Activated CD4-positive, CD25-positive, alpha-beta regulatory T cell treated with anti-CD3 and anti-CD28 coated beads, Interleukin-2, amount 50 U/mL, for 72 hours (primary cell): ENCODE measurements at places on chromosomes 3 and 15.

DNA sequence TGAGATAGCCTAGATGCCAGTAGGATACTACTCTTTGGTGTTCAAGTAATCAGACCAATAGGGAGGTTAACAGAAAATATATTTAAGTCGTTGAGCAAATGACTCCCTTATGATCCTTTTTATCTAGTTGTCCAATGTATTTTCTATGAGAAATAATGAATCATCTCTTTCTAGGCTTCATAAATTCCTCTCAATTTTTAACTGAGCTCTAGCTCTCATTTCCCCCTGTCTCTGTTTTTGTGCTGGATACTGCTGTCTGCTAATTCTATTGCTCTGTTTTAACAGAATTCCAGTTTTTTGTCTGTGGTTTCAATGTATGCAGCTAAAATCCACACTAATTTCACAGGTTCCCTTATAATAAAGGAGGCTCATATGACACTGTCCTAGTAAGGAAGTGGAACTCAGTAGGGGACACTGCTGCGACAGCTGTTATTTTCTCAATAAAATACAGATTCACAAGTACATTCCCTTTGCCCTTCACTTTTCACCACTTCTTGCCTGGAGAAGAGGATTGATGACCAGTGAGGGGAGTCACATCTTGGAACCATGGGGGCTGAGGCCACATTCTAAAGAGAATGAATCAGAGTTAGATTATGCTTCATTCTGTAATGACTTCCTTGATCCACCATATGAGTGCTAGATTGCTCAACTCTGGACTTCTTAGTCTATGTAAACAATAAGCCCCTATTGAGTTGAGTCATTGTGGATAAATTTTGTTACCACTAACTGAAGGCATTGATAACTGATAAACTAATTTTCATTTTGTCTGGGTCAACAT, 558.7 kb upstream of the KCNMB2 start:
- no peak for DNase-seq

GRCh38 chr3:22795917-22796316, 407.2 kb upstream of the UBE2E2 start:
- DNase-seq: no peak

GRCh38 chr15:96274698-96275097, 55.8 kb upstream of the NR2F2 start:
- no peak for DNase-seq

- no peak for DNase-seq
Measured at GRCh38 chr3:77038468-77038929, 1.4 kb upstream of the ROBO2 start.

DNA sequence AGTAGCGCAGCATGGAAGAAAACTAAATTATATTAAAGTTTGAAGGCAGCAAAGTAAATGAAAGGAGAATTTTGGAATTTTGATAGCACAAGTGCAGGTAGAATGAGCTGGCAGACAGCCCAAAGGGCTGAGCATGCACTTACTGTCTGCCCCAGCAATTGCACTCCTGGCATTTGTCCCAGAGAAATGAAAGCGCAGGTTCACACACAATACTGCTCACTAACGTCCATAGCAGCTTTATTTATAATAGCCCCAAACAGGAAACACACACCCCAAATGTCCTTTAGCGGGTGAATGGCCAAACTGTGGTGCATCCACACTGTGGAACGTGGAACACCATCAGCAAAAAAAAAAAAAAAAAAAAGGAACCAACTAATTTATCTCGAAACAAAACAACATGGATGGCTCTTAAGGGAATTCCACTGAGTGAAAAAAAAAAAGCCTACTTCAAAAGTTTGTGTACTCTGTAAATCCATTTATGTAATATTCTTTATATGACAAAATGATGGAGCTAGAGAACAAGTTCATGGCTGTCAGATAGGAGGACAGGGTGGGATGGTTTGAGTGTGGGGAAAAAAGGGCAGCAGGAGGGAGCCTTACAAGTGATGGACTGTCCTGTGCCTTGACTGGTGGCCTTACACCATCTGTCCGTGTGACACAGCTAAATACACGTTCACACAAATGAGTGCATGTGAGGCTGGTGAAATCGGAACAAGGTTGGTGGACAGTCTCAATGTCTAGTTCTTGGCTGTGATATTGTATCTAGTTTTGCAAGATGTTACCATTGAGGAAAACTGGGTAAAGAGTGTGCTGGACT, 6.0 kb upstream of the TM2D3 start:
- no peak for DNase-seq

GRCh38 chr3:115549071-115549470, 74.2 kb upstream of the GAP43 start:
- no peak for DNase-seq

- DNase-seq: no peak
Measured at GRCh38 chr3:144491333-144491732, 519.7 kb downstream of the DIPK2A start.

GRCh38 chr3:38473229-38473628, 19.5 kb downstream of the ACVR2B start:
- DNase-seq: no peak

- peak; percentile 57 for DNase-seq
Measured at GRCh38 chr3:128922804-128923459, 43.5 kb downstream of the ACAD9 start.

DNA sequence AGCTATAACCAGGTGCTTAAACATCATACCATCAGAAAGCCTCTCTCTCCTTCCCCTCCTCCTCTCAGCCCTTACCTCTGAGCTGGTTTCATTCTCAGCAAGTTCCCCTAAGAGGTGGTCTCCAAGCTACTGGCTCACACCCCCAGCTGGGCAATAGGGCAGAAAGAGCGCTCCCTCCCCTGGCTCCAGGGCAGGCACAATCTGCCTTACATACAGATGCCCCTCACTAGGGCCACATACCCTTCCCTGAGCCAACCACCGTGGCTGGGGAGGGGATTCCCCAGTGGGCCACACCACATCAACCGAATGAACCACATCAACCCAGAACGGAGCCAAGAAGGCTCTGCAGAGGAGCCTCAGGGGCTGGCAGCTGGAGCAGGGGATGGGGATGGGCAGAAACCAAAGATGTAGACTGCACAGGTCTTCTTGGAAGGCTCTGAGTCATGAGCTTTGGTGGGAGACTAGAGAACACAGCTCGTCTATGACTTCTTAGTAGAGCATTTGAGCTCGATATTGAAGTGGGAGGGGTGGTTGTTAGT, 4.6 kb upstream of the FBLN2 start:
- DNase-seq: peak; percentile 45

DNA sequence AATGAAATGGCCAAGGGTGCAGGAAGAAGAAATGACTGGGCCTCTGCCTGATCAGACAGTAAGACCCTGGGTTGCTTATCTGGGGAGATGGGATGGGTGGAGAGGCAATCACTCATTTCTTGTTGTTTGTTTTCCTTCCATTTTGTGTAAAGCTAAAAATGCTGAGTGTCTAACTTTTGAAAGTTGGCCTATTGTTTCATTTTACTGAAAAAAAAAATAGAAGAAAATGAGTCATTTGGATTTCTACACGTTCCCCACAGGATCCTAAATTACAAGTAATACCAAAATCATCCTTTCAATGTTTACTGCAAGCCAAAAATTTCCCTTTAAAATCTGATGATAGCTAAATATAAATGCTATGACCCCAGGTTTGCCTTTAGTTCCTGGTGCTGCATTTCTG, 30.6 kb downstream of the PTX3 start:
- DNase-seq: no peak

- peak; percentile 57 for DNase-seq
Measured at GRCh38 chr15:89361451-89362202, 27.0 kb upstream of the POLG start.

DNA sequence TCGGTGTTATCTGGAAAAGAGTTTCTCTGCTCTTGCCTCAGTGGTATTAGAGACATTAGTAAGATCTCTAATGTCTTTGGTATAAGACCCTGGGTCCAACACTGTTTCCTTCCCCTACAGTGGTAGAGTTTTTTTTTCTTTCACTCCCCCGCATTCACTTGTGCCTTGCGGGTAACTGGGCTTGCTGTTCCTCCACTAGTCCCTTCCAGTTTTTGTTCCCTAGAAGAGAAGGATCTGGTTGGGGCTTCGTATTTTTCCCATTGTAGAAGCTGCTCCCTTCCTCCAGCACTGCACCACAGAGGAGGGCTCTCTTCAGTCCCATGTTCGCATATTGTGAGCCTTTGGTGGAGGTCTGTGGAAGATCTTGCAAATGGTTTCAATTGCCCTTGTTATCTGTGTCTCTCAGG, 13.7 kb downstream of the CTDSPL2 start:
- DNase-seq: no peak

DNA sequence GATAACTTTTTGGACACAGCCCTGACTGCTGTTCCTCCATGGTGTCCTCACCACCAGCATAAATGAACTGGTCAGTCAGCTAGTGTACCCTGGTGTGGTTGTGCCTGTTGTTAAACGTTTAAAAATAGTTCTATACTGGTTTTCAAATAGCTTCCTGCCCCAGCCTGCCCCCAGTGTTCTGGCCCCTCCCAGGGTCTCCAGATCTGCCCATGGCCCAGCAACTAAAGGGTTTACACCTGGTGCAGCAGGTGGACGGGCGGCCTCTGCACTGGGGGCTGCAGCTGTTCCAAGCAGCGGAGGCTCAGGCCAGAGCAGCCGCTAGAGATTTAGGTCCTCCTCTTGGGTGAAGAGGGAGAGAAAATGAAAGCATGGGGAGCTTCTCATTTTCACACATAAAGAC, 6.1 kb upstream of the NR2E3 start:
- no peak for DNase-seq

- DNase-seq: no peak
Measured at GRCh38 chr3:167653760-167654159, at the start of gene WDR49. WDR49 (minus strand) TSS chr3:167653942; CDS start chr3:167653425, 517 bp downstream.

GRCh38 chr3:25156626-25157025, 271.4 kb upstream of the RARB start:
- no peak for DNase-seq

DNA sequence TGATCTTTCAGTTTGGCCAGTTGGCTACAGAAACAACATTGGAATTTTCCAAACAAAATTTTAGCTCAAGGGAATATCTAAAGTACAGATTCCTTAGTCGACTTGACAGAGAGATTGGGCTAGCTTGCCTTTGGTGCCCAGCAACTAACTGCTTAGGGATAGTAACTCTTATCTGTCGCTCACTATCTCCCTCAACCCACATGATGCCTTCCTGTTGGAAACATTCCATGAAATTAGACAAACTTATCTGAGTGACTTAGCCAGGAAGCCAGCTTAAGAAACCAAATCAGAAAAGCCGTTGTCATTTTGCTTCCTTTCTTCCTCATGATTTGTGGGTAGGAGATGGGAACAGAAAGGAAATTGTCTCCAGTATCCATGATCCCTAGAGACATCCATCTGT, 791.2 kb downstream of the AGBL1 start:
- no peak for DNase-seq

DNA sequence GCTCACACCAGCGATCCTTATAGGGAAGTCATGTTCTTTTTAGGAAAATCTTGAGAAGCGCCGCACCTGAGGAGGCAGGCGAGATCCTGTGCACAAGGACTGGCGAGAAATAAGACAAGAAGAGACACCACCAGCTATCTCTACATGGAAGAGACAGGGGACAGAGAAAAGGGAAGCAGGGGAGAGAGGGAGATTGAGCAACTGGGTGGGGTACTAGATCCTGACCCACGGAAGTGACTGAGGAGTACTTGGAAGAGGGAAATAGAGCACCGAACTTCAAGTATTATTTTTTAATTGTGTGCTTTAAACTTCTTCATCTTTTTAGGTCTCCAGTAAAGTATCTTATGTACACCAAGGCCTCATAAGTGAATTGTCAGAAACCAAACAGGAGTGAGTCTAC, 742.0 kb upstream of the LMCD1 start:
- DNase-seq: no peak

DNA sequence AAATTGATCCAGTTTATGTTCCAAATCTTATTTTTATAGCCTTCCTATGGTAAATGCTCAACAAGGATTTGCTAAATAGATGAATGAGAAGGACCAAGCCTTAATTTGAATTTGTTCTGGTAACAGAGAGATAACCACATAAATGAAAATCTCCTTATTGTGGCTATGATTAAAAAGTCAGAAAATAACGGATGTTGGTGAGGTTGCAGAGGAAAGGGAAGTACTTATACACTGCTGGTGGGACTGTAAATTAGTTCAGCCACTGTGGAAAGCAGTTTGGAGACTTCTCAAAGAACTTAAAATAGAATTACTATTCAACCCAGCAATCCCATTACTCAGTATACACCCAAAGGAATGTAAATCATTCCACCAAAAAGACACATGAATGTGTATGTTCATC, 26.2 kb downstream of the AAGAB start:
- no peak for DNase-seq

DNA sequence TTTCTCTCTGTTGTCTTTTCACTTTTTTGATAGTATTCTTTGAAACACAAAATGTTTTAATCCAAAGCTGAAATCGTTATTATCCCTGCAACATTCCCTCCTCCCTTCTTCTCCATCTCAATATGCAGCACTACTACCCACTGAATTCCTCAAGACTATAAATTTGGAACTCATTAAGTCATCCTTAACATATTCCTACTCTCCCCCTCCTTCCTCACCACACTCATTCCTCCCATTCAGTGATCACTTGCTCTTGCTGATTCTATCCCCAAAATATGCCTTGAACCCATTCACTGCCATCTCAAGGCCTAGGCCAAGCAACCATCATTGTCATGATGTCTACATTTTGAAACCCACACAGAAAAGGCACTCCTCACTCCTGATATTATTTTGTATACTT, 2.4 kb upstream of the PIK3R4 start:
- DNase-seq: no peak

- DNase-seq: no peak
Measured at GRCh38 chr3:43879166-43879565, 188.4 kb downstream of the ABHD5 start.
